HepG2 (cell line): ENCODE measurements at places on chromosomes 4 and X. TPM values are rescaled to one million over a fixed set of nuclear protein-coding genes. Genes with fewer than 3 reads are reported as not detected.

The MAGED4 gene
- 13.8 and 35.0 TPM in 2 replicates for total RNA-seq

GRCh38 chr4:80259012-80259411, 7.5 kb upstream of the FGF5 start:
- H3K36me3 ChIP-seq: no peaks in the 10 kb centered on the region
- no peak overlapping the region for H3K4me3 ChIP-seq
- H3K27me3 ChIP-seq: no peaks in the 10 kb centered on the region
- DNase-seq: no peak
- no peak overlapping the region for H3K27ac ChIP-seq

GRCh38 chr4:5921981-5922380, 29.1 kb upstream of the CRMP1 start:
- peaks cover 2% of the 10 kb centered on the region; the same call in 1 of the 2 replicates for H3K27me3 ChIP-seq
- no peak overlapping the region for H3K27ac ChIP-seq
- no peaks in the 10 kb centered on the region for H3K4me1 ChIP-seq
- no peaks in the 10 kb centered on the region for H3K36me3 ChIP-seq
- no peak overlapping the region for H3K4me3 ChIP-seq

- H3K4me1 ChIP-seq: peaks cover 48% of the 10 kb centered on the region
- no peaks in the 10 kb centered on the region for H3K36me3 ChIP-seq
- no peaks in the 10 kb centered on the region for H3K27me3 ChIP-seq
- DNase-seq: no peak
These were observed at the start of gene ZFP92 for GRCh38 chrX:153411255-153411987. TSS of gene ZFP92 (plus strand) at chrX:153411472. CDS start at chrX:153418323, 6,851 bp downstream.

The PHEX gene
- 0.07 and 0.27 TPM in 2 replicates for total RNA-seq

- no peak overlapping the region for H3K4me3 ChIP-seq
- H3K27me3 ChIP-seq: no peaks in the 10 kb centered on the region
- H3K36me3 ChIP-seq: no peaks in the 10 kb centered on the region
- H3K4me1 ChIP-seq: no peaks in the 10 kb centered on the region
- no peak for DNase-seq
- H3K27ac ChIP-seq: no peak overlapping the region
These were observed 31.2 kb upstream of the GYPA start for GRCh38 chr4:144171697-144172096.

DNA sequence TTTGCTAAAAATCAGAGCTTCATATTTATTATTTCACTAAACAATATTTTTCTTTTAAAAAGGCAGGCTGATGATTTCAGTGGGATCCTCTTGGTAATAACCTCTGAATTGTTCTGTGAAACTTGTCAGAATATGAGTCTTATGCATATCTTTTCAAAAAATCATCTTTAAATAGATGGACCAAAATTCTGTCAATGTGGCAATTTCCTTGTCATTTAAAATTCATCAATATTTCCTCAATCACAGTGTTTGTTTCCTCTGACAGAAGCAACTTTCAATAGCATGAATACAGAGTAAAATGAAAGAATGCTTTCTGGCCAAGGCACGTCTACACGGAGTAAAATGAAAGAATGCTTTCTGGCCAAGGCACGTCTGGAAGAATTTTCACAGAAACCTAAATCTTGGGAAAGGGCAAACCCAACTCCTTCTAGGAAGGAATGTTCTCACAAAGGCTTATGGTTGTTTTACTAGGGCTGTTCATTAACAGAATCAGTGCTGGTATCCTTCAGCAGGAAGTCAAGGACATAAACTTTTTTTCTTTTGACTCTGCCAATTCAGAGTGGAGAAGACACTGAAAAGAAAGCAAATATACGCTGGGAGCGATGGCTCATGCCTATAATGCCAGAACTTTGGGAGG, 99.0 kb upstream of the GPR34 start:
- H3K36me3 ChIP-seq: no peaks in the 10 kb centered on the region
- 0 out of 2 replicates have a peak, but pooled peaks cover 7% of the 10 kb centered on the region for H3K4me1 ChIP-seq
- H3K4me3 ChIP-seq: no peak overlapping the region
- no peaks in the 10 kb centered on the region for H3K27me3 ChIP-seq

DNA sequence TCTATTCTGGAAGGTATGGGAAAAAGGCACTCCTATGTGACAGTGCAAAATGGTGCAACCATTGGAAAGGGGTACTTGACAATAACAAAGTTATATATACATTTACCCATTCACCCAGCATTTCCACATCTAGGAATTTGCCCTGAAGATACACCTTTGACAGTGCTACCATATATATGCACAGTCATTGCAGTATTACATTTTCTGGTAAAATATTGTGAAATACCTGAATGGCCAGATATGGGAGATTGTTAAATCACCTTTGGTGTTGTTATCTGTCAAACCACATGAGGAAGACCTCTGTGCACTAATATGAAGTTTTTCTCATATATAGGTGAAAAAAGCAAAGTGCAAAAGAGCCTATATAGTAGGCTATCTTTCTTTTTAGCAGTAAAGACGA, 53.5 kb downstream of the SMAD1 start:
- no peak overlapping the region for H3K4me3 ChIP-seq
- DNase-seq: peak; percentile 9
- no peaks in the 10 kb centered on the region for H3K27me3 ChIP-seq
- no peak overlapping the region for H3K27ac ChIP-seq

DNA sequence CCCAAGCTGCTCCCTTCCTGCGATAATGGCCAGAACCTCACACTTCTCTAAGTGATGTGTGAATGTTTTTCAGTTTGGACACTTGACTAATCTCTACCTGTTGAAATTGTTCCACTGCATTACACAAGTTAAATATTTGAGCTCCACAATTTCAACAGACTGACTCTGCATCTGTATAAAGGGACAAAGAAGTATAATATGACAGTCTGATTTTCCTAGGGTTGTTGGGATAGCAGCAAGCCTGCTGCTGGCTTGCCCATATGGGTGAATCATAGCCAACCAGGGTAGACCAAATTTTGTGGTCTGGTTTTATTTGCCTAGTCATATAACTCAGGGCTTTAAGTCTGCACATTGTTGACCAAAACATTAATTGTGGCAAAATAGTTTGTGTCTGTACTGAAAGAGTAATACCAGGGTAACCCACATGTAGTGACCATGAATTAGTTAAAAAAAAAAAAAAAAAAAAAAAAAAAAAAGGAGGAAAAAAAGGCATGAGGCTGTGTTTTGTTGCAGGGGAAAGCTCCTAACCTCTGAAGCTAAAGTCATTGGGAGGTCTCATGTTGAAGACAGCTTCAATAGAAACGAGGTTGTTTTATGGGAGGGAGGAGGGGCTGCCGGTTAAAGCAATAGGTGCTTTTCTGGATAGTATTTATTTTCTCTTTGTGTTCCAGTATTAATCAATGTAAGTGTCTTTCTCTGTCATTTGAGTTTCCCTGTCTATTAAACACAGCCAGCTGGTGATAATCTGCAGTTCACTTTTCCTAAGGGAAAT, 534.2 kb downstream of the RAB28 start:
- peaks cover 39% of the 10 kb centered on the region for H3K4me1 ChIP-seq
- peak; percentile 84 for DNase-seq
- no peaks in the 10 kb centered on the region for H3K36me3 ChIP-seq

DNA sequence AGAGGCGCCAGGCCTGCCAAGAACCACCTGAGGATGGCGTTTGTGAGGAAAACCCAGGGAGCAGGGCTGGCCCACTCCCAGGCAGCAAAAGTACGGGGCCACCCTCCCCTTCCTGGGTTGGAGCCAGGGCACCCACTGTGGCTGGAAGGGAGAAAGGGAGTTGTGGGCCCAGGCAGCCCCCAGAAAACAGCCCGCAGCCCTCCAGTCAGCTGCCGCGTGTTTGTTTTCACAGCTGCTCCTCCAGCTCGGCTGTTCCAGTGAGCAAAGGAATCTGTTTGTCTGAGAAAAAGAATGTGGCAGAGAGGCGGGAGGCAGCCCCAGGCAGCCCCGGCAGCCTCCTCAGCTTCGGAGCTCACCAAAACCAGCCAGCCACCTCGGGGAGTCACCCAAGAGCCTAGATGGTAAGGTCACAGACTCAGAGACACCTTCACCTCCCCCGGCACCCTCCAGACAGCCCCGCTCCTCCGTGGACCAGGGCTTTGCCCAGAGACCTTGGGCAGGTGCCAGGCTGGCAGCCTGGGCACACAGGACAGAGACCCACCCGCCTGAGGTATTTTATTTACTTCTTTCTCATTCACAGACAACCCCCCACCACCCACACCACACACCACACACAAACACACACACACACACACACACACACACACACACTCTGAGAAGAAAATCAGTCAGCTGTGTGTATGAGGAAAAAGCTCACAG, 338.1 kb downstream of the BCOR start:
- no peaks in the 10 kb centered on the region; the same call in 2 of the 3 replicates for H3K27me3 ChIP-seq
- no peak for DNase-seq
- no peak overlapping the region for H3K4me3 ChIP-seq
- H3K27ac ChIP-seq: no peak overlapping the region
- H3K36me3 ChIP-seq: no peaks in the 10 kb centered on the region

GRCh38 chr4:89022426-89023128, 34.4 kb downstream of the FAM13A start:
- H3K36me3 ChIP-seq: no peaks in the 10 kb centered on the region
- peaks cover 35% of the 10 kb centered on the region for H3K4me1 ChIP-seq
- no peaks in the 10 kb centered on the region for H3K27me3 ChIP-seq
- DNase-seq: no peak
- H3K4me3 ChIP-seq: no peak overlapping the region
- H3K27ac ChIP-seq: no peak overlapping the region

The CSN1S1 gene
- not detected in 2 replicates for total RNA-seq

- H3K4me1 ChIP-seq: no peaks in the 10 kb centered on the region
- H3K27me3 ChIP-seq: no peaks in the 10 kb centered on the region
- DNase-seq: no peak
- H3K27ac ChIP-seq: no peak overlapping the region
- no peaks in the 10 kb centered on the region for H3K36me3 ChIP-seq
- no peak overlapping the region for H3K4me3 ChIP-seq
These were observed 47.5 kb upstream of the RAP2C start for GRCh38 chrX:132266583-132267355.

DNA sequence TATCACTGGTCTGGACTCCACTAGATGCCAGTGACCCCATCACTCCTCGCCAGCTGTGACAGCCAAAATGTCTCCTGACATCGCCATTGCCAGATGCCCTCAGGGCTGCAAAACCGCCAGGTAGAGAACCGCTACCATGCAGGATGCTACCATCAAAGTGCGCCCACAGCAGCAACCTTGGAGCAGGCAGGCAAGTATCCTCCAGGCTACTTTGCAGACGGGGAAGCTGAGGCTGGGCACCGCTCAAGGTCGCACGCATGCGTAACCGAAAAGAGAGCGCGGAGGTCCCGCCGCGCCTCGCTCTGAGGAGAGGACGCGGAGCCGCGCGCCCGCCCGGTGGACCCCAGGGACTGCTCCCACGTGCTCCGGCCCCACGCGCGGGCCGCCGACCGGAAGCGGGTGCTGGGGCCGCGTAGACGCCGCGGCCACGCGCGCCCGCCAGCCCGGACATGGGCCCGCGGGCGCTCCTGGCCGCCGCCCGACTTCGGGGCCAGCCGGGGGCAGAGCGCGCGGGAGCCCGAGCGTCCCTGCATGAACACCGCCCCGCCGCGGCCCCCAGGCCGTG, at the start of gene STS:
STS (plus strand) TSS at position 300 of the 565 bp plus-strand sequence. CDS start 105,488 bp downstream, outside the sequence.
- H3K36me3 ChIP-seq: no peaks in the 10 kb centered on the region
- peak within 1 kb of the TSS; percentile 66 for H3K27ac ChIP-seq
- DNase-seq: no peak
- H3K4me1 ChIP-seq: peaks cover 19% of the 10 kb centered on the region
- peak within 1 kb of the TSS; percentile 73 for H3K4me3 ChIP-seq
- no peaks in the 10 kb centered on the region for H3K27me3 ChIP-seq

- DNase-seq: no peak
- no peak overlapping the region for H3K27ac ChIP-seq
- 0 out of 3 replicates have a peak, but pooled peaks cover 12% of the 10 kb centered on the region for H3K36me3 ChIP-seq
- peaks cover 8% of the 10 kb centered on the region for H3K4me1 ChIP-seq
- no peak overlapping the region for H3K4me3 ChIP-seq
These were observed 308.5 kb downstream of the CAMK2D start for GRCh38 chr4:113452868-113453620.

The MAML3 gene
- 0.13 TPM in 1 of 2 replicates, not detected in the other for total RNA-seq

- H3K27ac ChIP-seq: no peak overlapping the region
- no peak overlapping the region for H3K4me3 ChIP-seq
- H3K36me3 ChIP-seq: no peaks in the 10 kb centered on the region
- no peaks in the 10 kb centered on the region for H3K4me1 ChIP-seq
- H3K27me3 ChIP-seq: no peaks in the 10 kb centered on the region; the same call in 1 of the 2 replicates
These were observed 10.5 kb upstream of the ZNF330 start for GRCh38 chr4:141210168-141210567.

The SULT1B1 gene
- total RNA-seq: 0.20 and 0.21 TPM in 2 replicates

DNA sequence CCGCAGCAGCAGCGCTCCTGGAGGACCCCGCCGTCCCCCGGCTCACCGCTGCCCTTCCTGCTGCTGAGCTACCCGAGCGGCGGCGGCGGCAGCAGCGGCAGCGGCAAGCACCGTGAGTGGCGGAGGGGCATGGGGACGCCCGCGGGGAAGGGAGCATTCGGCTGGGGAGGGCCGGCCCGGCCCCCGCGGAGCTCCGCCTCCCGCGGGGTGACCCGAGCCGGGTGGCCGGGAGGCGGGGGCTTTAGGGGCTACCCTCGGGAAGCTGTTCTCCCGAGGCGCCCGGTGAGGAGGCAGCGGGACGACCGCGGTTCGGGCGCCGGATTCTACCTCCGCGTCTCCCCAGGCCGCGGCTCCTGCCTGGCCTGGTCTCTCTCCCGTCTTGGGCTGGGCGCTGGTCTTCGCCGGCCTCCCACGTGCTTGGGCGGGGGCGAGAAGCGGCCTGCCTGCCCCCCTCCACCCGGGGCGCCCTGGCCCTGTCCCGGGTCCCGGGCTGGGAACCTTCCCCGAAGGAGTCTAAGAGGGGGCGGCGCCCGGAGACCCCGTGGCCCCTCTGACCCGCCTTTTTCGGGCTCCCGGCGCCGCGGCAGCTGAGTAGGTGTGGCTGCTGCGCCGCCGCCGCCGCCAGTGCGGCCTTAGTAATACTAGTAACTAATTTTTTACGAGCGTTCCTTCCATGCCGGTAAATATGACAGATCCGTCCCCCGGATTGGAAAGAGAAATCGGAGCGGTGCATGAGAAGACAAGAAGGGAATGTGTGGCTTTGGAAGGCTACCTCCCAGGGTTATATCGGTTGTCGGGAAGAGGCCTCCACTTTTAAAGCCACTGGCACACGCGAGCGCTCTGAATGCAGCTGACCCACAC, 16.4 kb upstream of the RUFY3 start:
- peak overlapping the region; percentile 91 for H3K27ac ChIP-seq
- no peaks in the 10 kb centered on the region for H3K36me3 ChIP-seq
- H3K27me3 ChIP-seq: no peaks in the 10 kb centered on the region
- peak overlapping the region; percentile 80 for H3K4me3 ChIP-seq
- H3K4me1 ChIP-seq: peaks cover 50% of the 10 kb centered on the region

DNA sequence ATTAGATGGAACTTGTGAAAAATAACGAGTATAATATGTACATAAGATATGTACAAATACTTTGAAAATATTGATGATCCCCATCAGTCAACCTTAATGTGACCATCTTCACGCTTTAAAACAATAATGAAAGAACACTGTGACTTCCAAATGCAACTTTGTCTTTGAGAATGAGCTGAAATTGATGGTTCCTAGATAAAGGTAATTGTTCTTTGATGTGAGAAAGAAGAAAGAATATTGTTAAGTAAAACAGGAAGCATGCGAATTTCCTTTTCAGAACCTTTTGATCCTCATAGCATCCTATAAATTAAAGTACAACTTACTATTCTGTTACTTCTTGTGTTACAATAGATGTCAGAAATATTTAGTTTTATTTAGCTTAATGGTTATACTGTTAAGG, 22.2 kb downstream of the IL2 start:
- H3K4me3 ChIP-seq: no peak overlapping the region
- no peaks in the 10 kb centered on the region for H3K4me1 ChIP-seq
- no peak for DNase-seq
- H3K27ac ChIP-seq: no peak overlapping the region

- H3K4me3 ChIP-seq: no peak overlapping the region
- peaks cover 37% of the 10 kb centered on the region; the same call in 2 of the 3 replicates for H3K36me3 ChIP-seq
- H3K4me1 ChIP-seq: peaks cover 30% of the 10 kb centered on the region
- no peaks in the 10 kb centered on the region for H3K27me3 ChIP-seq
These were observed 2.6 kb downstream of the HCCS start for GRCh38 chrX:11113731-11114130.

GRCh38 chrX:2967584-2967983, 38.4 kb upstream of the ARSD start:
- H3K4me3 ChIP-seq: no peak overlapping the region
- H3K4me1 ChIP-seq: 0 out of 2 replicates have a peak, but pooled peaks cover 6% of the 10 kb centered on the region
- H3K27ac ChIP-seq: no peak overlapping the region
